ENCODE measurements at places on chromosomes 13 and 19.

DNA sequence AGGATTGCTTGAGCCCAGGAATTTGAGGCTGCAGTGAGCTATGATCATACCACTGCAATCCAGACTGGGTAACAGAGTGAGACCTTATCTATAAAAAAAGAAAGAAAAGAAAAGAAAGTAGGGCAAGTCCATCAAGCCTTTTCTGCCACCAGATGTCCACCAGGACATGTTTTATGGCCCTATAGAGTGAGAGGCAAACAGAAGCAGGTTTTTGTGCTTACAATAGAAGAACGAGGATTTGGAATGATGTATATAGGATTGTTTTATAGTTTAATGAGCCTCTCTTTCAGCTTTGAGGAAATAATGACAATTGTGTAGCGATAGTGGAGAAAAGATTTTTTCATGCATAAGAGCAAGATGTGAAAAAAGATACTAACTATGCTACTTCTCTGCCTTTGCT is 480.5 kb downstream of the KLF12 start:
- H3K27ac ChIP-seq, result no peak overlapping the region
- H3K36me3 ChIP-seq, result no peaks in the 10 kb centered on the region
- no peaks in the 10 kb centered on the region for H3K27me3 ChIP-seq
- H3K4me1 ChIP-seq, result no peaks in the 10 kb centered on the region
- no peak overlapping the region for H3K4me3 ChIP-seq
- no peak for DNase-seq

- H3K4me3 ChIP-seq, result no peak overlapping the region
- no peaks in the 10 kb centered on the region for H3K4me1 ChIP-seq
- H3K27ac ChIP-seq, result no peak overlapping the region
- peaks cover 2% of the 10 kb centered on the region for H3K27me3 ChIP-seq
- H3K36me3 ChIP-seq, result no peaks in the 10 kb centered on the region
Observed at GRCh38 chr13:60612593-60612992, 215.6 kb downstream of the TDRD3 start.

DNA sequence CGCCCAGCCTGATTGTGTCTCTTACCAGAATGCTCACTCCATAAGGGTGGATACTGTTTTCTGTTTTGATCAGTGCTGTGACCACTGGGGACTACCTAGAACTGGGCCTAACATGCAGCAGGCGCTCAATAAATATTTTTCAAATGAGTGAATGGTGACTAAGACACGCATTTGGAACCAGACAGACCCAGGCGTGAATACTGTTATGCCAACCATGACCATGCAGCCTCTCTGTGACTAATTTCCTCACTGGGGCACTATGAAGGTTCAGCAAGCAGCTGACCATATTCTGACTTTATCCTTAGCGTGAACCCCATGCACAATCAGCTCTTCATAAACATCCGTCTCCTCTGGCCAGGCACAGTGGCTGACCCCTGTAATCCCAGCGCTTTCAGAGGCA is 13.0 kb upstream of the SPC24 start:
- peak overlapping the region; percentile 85 for H3K27ac ChIP-seq
- H3K27me3 ChIP-seq, result no peaks in the 10 kb centered on the region
- H3K36me3 ChIP-seq, result peaks cover 27% of the 10 kb centered on the region
- H3K4me3 ChIP-seq, result no peak overlapping the region
- H3K4me1 ChIP-seq, result peaks cover 53% of the 10 kb centered on the region

- no peaks in the 10 kb centered on the region for H3K36me3 ChIP-seq
- no peaks in the 10 kb centered on the region for H3K27me3 ChIP-seq
- H3K27ac ChIP-seq, result no peak overlapping the region
- DNase-seq, result no peak
- no peaks in the 10 kb centered on the region for H3K4me1 ChIP-seq
Observed at GRCh38 chr19:50534478-50534877, 20.8 kb upstream of the ASPDH start.

- peaks cover 19% of the 10 kb centered on the region for H3K27me3 ChIP-seq
- H3K4me1 ChIP-seq, result peaks cover 3% of the 10 kb centered on the region
- H3K27ac ChIP-seq, result no peak overlapping the region
- DNase-seq, result no peak
- H3K4me3 ChIP-seq, result no peak overlapping the region
- no peaks in the 10 kb centered on the region for H3K36me3 ChIP-seq
Observed at GRCh38 chr19:17604372-17605025, 49.0 kb downstream of the COLGALT1 start.

GRCh38 chr19:19230999-19231398 is 19.2 kb downstream of the NCAN start:
- no peaks in the 10 kb centered on the region for H3K27me3 ChIP-seq
- no peak overlapping the region for H3K27ac ChIP-seq
- H3K36me3 ChIP-seq, result no peaks in the 10 kb centered on the region
- H3K4me1 ChIP-seq, result no peaks in the 10 kb centered on the region
- no peak for DNase-seq
- no peak overlapping the region for H3K4me3 ChIP-seq

GRCh38 chr13:47349211-47349610 is 452.4 kb upstream of the HTR2A start:
- DNase-seq, result no peak
- H3K4me3 ChIP-seq, result no peak overlapping the region
- H3K4me1 ChIP-seq, result no peaks in the 10 kb centered on the region
- H3K27ac ChIP-seq, result no peak overlapping the region
- no peaks in the 10 kb centered on the region for H3K36me3 ChIP-seq
- H3K27me3 ChIP-seq, result no peaks in the 10 kb centered on the region

DNA sequence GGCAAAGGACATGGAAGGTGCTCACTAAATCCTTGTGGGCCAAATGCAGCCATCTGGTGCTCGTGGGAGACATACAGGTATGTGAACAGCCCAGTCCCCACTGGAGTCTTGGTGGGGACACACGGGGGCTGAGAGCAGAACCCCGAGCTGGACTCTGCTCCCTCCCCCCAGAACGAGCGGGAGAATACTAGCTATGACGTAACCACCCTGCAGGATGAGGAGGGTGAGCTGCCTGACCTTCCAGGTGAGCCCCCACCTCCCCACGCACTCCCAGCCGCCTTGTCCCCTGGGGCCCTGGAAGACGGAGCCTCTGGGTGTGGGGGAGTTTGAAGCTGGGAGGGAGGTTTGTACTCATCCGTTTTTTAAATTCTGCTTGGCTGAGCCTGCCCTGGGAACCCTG is 13.5 kb upstream of the EBI3 start:
- no peak overlapping the region for H3K27ac ChIP-seq
- no peaks in the 10 kb centered on the region for H3K36me3 ChIP-seq
- H3K4me3 ChIP-seq, result no peak overlapping the region
- no peaks in the 10 kb centered on the region for H3K27me3 ChIP-seq
- DNase-seq, result no peak
- H3K4me1 ChIP-seq, result no peaks in the 10 kb centered on the region

GRCh38 chr13:112996671-112997091 is 27.7 kb downstream of the MCF2L start:
- no peak overlapping the region for H3K4me3 ChIP-seq
- no peak for DNase-seq
- no peaks in the 10 kb centered on the region for H3K4me1 ChIP-seq
- H3K27ac ChIP-seq, result no peak overlapping the region
- peaks cover 7% of the 10 kb centered on the region for H3K27me3 ChIP-seq
- no peaks in the 10 kb centered on the region for H3K36me3 ChIP-seq

GRCh38 chr19:48121909-48122371 is 11.3 kb upstream of the PLA2G4C start:
- DNase-seq, result no peak
- H3K4me3 ChIP-seq, result no peak overlapping the region
- H3K27me3 ChIP-seq, result no peaks in the 10 kb centered on the region
- H3K4me1 ChIP-seq, result no peaks in the 10 kb centered on the region
- H3K36me3 ChIP-seq, result peaks cover 3% of the 10 kb centered on the region

- no peaks in the 10 kb centered on the region for H3K4me1 ChIP-seq
- no peak overlapping the region for H3K27ac ChIP-seq
- no peaks in the 10 kb centered on the region for H3K36me3 ChIP-seq
- H3K4me3 ChIP-seq, result no peak overlapping the region
- H3K27me3 ChIP-seq, result no peaks in the 10 kb centered on the region
Observed at GRCh38 chr19:6472713-6473112, 8.6 kb downstream of the CRB3 start.

GRCh38 chr19:4023600-4024398 is 16.3 kb downstream of the PIAS4 start:
- no peak overlapping the region for H3K4me3 ChIP-seq
- H3K4me1 ChIP-seq, result no peaks in the 10 kb centered on the region
- H3K27me3 ChIP-seq, result no peaks in the 10 kb centered on the region
- no peak overlapping the region for H3K27ac ChIP-seq

GRCh38 chr19:34505321-34506025 is 23.9 kb downstream of the WTIP start:
- no peak overlapping the region for H3K4me3 ChIP-seq
- no peak for DNase-seq
- H3K27me3 ChIP-seq, result no peaks in the 10 kb centered on the region
- no peaks in the 10 kb centered on the region for H3K36me3 ChIP-seq
- H3K4me1 ChIP-seq, result peaks cover 6% of the 10 kb centered on the region

GRCh38 chr13:73259061-73260017 is 200.5 kb downstream of the KLF5 start:
- H3K4me3 ChIP-seq, result no peak overlapping the region
- H3K27me3 ChIP-seq, result no peaks in the 10 kb centered on the region
- H3K36me3 ChIP-seq, result no peaks in the 10 kb centered on the region
- peak; percentile 59 for DNase-seq
- H3K27ac ChIP-seq, result no peak overlapping the region
- H3K4me1 ChIP-seq, result no peaks in the 10 kb centered on the region
